ENCODE measurements at places on chromosomes 3 and 15.

- no peak for DNase-seq
Observed at GRCh38 chr15:68599560-68600071, 20.8 kb downstream of the CORO2B start.

DNA sequence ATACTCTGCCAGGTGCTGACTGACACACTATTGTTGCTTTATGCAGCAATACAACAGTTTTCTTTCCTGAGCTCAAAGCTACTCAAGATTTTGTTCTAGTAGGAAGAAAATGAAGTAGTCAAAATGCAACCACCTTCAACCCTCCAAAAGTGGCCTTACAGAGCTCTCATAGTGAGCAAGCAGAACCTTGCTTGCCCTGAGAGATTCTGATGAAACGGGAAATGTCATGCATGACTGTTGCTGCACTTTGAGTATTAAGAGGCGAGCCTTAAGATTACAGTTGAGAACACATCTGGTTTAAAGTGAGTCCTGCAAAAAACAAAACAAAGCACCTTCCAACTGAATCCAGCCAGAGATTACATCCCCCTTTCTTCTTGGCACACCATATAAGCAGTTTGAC lies 29.7 kb downstream of the MINDY4B start:
- no peak for DNase-seq

- no peak for DNase-seq
Observed at GRCh38 chr3:169659096-169659819, 4.3 kb downstream of the MECOM start.

GRCh38 chr3:39362812-39363211 lies 20.4 kb upstream of the SLC25A38 start:
- DNase-seq, result no peak

DNA sequence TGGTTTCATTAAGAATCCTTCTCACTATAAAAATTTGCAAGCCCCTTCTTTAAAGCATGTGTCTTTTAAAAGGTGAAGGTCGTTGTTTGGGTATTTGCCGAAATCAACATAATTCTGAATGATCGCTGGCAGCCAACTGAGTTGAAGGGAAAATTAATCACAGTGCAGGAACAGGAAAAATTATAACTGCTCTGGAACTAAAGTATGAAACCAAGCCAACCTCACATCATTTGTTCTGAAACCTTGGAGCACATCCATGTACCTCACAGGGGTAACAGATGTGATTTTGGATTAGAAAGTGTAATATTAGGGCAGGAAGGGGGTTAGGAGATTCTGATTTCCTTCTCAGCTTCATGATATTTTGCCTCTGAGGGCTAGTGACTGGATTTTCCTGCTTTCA lies 52.2 kb upstream of the PTX3 start:
- DNase-seq, result no peak

DNA sequence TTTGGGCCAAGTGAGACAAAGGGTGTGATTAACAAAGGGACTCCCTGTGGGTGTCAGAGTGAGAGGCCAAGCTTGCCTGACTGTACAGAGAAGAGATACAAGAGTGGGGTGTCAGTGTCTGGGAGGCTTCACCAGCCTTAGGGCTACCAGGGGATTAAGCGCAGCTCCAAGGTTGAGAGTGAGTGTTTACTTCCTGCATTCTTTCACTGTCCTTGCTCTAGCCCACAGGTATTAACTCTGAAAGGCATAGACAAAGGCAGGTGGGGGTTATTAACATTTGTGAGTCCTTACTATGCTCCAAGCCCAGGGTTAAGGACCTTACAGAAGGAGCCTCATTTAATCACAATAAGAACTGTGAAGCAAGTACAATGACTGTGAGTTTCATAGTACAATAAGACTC lies 107.6 kb downstream of the IL20RB start:
- DNase-seq, result no peak

- DNase-seq, result peak; percentile 86
Observed at GRCh38 chr15:76994971-76995945, at the start of gene PSTPIP1. TSS of gene PSTPIP1 (plus strand) at chr15:76995126. CDS start at chr15:76995574, 448 bp downstream.

DNA sequence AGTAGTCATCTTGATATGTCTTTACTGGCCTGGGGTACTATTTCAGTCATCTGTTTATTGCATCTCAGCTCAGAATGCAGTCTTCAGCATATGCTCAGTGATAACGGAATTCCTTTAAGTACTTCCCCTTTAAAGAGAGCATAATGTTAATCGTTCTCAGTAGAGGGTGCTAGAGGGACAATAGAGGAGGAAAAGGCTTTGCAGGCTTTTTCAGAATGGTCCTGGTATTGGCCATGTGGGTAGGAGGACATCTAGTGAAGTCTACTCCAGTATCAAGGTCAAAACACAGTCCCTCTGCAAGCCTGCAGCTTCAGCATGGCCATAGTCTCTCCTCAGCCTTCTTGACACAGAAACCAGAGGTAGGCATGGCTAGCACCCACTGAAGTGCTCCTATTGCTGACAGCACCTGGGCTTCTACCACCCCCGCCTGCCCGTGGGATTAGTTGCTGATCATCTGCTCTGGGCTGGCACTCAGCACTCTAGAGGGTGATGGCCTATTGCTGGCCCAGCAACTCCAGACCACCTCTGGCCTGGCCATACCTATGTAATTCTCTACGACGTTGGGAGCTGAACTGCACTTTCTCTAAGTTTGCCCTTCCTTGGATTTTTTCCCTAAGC lies 65.4 kb downstream of the KCNH8 start:
- no peak for DNase-seq

DNA sequence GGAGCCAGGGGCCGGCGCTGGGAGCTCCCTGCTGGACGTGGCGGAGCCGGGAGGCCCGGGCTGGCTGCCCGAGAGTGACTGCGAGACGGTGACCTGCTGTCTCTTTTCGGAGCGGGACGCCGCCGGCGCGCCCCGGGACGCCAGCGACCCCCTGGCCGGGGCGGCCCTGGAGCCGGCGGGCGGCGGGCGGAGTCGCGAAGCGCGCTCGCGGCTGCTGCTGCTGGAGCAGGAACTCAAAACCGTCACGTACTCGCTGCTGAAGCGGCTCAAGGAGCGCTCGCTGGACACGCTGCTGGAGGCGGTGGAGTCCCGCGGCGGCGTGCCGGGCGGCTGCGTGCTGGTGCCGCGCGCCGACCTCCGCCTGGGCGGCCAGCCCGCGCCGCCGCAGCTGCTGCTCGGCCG lies 1.5 kb downstream of the SMAD6 start:
- no peak for DNase-seq

DNA sequence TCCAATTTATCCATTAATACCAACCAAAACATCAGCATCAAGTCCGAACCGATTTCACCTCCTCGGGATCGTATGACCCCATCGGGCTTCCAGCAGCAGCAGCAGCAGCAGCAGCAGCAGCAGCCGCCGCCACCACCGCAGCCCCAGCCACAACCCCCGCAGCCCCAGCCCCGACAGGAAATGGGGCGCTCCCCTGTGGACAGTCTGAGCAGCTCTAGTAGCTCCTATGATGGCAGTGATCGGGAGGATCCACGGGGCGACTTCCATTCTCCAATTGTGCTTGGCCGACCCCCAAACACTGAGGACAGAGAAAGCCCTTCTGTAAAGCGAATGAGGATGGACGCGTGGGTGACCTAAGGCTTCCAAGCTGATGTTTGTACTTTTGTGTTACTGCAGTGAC lies 20.8 kb downstream of the LYSMD4 start:
- no peak for DNase-seq

- DNase-seq, result no peak
Observed at GRCh38 chr3:126208606-126209256, 28.3 kb upstream of the ALDH1L1 start.

DNA sequence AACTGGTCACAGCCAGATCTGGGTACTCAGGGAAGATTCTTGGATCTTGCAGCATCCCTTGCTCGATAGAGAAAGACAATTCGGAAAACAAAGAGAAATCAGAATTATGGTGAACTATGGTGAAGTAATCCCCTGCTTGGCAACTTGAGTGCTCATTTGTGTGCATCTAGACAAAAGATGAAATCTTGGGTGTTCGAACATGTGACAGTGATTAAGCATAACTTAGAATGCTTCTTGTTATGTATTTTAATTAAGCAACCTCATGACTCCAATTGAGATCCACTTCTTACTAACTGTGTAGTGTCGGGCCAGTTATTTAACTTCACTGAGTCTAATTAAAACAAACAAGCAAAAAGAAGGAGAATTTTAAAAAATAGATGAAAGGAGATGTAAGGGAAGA lies 56.5 kb downstream of the ZNF385D start:
- DNase-seq, result no peak

GRCh38 chr3:184725176-184725719 lies 13.4 kb upstream of the MAGEF1 start:
- DNase-seq, result no peak

DNA sequence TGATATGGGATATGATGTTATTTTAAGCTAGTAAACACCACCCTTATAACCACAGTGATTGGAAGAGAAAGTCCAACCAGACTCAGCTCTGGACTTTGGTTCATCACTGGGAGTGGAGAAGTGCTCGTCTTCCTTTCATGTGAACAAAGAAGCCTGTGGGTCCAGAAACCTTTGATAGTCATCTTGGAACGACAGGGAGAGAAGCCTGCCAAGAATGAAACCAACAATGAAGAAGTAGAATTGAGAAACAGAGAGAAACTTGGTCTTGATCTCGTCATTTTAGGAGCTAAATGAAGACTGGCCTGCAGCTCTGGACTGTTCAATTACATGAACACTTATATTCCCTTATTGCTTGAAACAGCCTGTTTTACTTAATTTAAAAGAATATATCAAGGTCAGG lies 13.1 kb upstream of the SLC35G2 start:
- DNase-seq, result no peak

GRCh38 chr15:39265261-39265660 lies 315.6 kb upstream of the THBS1 start:
- DNase-seq, result no peak

- peak; percentile 9 for DNase-seq
Observed at GRCh38 chr3:132661101-132661500, 972 bp downstream of the UBA5 start.

- no peak for DNase-seq
Observed at GRCh38 chr15:53434174-53434678, 325.2 kb downstream of the WDR72 start.

DNA sequence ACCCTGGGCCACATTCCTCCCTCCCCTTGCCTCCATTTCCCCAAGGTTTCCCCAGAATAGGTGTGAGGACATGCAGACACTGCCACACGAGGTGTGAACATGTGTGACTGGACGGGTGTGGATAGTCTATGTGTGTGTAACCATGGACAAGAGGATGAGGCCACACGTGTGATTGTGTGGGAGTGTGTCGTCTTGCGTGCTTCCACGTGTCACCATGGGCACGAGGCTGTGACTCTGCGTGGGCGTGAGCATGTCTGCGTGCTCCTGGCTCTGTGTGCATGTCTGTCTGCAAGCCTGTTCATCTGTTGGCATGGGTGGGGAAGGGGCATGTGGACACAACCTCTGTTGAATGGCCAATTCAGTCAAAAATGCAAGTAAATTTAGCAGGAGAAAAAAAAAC lies 6.2 kb upstream of the MYL3 start:
- no peak for DNase-seq

GRCh38 chr15:38414357-38414756 lies 39.6 kb upstream of the FAM98B start:
- peak; percentile 23 for DNase-seq

- DNase-seq, result no peak
Observed at GRCh38 chr15:33138000-33138399, 56.5 kb downstream of the FMN1 start.

- DNase-seq, result no peak
Observed at GRCh38 chr15:73270366-73271097, 98.2 kb downstream of the HCN4 start.

- peak; percentile 69 for DNase-seq
Observed at GRCh38 chr15:31216215-31216911, 110.3 kb upstream of the KLF13 start.

- no peak for DNase-seq
Observed at GRCh38 chr3:106392915-106393314, 524.1 kb upstream of the CBLB start.

DNA sequence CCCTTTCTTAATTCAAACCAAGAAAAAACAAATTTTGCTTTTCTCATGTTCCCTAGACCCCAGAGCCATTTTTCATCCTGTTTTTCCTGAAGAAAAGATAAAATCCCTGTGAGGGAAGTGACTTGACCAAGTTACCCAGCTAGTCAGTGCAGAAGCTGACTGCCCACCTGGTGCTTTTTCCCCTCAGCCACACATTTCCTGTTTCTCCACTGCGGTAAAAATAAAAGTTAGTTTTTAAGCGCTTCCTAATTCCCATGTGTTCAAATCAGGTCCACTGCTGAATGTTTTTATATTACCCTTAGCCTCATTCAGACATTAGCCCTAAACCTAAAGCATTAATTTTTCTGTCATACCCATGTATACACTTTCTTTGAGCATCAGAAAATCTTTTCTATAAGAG lies 26.1 kb downstream of the PPP2R3A start:
- DNase-seq, result no peak

DNA sequence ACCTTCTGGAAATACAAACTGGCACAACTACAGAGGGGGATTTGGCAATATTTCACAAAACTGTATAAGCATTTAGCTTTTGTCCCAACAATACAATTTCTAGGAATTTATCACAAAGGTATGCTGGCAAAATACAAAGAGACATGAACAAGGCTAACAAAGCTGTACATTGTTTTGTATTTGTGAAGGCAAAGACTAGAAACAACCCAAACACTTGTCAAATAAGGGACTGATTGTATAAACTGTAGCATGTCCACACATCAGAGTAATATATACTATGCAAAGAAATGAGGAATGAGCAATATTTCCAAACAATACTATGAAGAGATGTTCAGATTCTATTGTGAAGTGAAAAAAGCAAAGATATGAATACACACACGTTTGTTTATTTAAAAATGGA lies 26.4 kb downstream of the CP start:
- DNase-seq, result no peak

DNA sequence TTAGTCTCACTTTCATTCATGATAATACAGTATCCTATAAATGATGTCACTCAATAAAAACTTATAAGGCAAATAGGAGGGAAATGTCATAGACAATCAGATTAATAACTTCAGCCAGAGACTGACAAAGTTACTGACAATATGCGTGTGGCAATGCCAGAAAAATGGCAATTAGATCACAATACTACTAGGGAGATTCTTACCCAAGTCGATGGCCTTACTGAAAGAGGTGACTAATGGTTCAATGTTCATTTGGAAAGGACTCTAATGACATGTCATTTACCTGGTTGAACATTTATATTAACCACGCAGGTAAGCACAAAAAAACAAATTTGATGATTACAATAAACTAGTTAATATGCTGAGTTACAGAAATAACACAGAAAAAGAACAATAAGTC lies 45.9 kb upstream of the WDR5B start:
- DNase-seq, result no peak

DNA sequence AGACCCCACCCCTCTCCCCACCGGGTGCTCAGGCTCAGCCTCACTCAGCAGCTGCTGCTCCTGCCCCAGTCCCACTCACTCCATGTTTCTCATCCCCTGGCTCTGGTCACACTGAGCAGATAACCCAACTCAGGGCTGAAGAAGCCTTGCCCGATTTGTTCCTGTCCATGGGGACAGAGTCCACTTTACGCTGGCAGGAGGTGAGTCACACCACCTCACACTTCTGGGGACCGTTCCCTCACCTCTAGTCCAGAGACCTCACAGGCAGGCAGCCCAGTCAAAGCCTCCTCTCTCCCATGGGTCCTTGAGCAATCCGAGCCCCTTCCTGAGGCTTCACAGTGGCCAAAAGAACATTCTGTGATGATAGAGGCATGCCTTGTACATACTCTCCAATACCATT lies 1.4 kb downstream of the CIDEC start:
- no peak for DNase-seq

Measured in activated naive CD4-positive, alpha-beta T cell treated with anti-CD3 and anti-CD28 coated beads for 36 hours (primary cell).